ENCODE measurements at places on chromosomes 7 and 10.

GRCh38 chr7:125279961-125280360 lies 350.3 kb upstream of the POT1 start:
- DNase-seq = no peak

DNA sequence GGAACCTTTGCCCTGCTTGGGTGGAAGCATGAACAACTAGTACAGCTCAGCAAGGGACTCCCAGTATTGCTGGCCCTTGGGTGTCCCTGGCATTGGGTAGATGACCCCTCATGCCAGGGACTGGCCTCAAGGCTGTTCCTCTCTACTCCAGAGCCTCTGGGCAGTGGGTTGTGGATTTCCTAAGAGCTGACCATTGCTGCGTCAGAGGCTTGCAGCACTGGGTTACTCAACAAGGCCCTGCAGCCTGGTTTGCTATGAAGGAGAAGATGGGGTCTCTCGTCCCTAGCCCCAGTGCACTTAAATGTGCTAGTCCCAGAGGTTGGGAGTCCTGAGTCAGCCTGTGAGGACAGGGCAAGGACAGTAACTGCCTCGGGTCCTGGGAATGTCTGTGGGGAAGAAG lies 2.5 kb downstream of the VSIR start:
- no peak for DNase-seq

- no peak for DNase-seq
These were observed 13.3 kb downstream of the RAPGEF5 start for GRCh38 chr7:22343612-22344011.

- DNase-seq = no peak
These were observed 212.2 kb downstream of the FAM107B start for GRCh38 chr10:14562218-14563075.

DNA sequence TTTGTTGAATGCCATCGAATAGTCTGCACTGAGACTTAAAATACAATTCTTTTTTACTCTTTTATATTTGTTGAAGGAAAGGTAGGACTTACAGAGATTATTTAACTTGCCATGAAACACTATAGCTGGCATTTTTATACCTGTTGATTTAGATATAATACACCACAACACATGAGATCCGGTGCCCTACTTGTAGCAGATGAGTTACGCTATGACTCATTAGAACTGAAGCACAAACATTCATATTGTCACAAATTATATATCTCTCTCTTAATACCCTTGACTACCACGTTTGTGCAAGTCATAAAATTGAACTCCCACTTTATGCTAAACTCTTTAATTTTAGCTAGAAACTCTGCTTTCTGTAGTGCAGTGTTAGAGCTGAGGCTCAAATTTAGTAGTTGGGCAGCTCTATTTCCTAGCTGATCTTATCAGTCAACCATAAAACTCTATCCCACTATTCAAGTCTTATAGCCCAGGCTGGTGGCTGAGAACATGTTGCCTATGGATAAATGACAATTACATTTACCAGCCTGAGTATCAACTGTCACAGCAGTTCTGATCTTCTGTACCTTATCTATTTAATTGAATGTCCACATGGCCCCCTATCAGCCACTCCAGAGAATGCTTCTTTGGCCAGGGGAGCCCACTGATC lies 137.4 kb upstream of the SEMA3D start:
- no peak for DNase-seq

DNA sequence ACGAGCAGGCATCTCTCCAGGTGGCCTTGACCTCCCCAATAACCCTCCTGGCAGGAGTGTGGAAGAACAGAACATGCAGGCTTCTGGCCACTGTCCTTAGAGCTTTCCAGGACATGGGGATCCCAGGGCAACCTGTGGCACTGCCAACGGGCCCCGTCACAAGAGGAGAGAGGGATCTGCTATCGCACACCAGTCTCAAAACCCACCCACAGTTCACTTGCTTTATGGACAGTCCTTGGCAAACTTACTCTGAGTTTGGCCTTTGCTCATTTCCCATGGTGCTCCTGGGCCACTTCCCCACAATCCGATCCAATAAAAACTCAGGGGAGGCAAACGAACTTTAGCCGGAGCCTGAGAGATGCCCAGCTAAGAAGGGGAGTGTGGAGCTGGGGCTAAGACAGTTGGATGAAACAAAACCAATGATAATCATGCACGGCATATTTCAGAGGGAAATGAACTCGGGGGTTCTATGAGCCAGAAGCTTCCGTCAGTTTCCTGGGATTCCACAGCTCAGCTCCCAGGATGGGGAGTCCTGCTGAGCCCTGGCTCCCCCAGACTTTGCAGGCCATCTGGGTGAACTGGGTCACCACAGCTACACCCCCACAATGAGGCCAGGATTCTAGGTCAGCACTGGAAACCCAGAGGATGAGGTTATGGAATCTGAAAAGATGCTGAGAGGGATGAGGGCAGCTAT lies 158.4 kb downstream of the NEURL1 start:
- DNase-seq = no peak

GRCh38 chr10:124916585-124917427 lies 25.1 kb upstream of the ZRANB1 start:
- peak; percentile 95 for DNase-seq

- DNase-seq = no peak
These were observed 150.3 kb upstream of the PHYHIPL start for GRCh38 chr10:59025981-59026765.

DNA sequence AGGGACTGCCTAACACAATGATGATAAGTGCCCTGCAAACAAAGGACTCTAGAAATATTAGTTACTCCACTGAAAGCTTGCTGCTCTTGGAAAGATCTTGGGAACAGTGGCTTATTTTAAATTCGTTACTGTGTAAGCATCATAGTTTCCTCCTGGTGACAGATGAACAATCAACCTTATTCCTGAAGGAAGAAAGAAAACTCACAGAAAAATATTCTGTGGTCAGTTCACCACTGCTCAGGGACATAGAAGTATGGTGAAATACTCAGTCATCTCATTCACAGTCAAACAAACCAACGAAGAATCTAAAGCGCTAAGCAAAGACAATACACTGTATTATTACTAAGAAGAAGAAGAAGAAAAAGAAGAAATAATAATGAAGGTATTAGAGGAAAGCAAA lies 27.8 kb downstream of the MKX start:
- no peak for DNase-seq

DNA sequence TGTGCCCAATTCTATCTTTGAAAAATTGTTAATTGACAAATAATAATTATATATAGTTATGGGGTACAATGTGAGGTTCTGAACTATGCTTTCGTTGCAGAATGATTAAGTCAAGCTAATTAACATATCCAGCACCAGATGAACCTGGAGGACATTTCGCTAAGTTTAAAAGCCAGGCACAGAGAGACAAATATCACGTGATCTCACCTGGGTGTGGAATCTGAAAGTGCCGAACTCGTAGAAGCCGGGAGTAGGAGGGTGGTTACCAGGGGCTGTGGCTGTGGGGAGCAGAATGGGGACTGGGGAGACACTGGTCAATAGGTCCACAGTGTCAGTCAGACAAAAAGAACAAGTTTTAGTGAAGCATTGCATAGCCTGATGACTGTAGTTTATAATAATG lies 332.9 kb upstream of the SHH start:
- no peak for DNase-seq

DNA sequence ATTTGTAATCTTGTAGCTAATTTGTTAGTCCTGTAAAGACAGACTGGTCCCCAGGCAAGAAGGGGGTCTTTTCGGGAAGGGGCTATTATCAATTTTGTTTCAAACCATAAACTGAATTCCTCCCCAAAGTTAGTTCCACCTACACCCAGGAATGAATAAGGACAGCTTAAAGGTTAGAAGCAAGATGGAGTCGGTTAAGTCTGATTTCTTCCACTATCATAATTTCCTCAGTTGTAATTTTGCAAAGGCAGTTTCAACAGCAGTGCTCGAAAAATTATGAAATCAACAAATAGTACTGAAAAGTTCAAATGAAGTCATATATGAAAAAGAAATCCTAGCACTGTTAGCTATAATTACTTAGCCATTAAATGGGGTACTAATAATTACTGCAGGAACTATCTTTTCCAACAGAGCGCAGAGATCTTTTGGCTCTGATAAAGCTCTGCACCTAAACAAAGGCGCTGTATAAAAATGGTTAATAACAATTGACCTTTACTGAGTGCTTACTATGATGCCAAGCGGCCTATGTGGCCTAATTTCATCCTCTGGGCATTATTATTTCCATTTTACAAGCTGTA lies 756 bp upstream of the SEC24C start:
- DNase-seq = no peak

- no peak for DNase-seq
These were observed 8.3 kb upstream of the BCL7B start for GRCh38 chr7:73565675-73566340.

DNA sequence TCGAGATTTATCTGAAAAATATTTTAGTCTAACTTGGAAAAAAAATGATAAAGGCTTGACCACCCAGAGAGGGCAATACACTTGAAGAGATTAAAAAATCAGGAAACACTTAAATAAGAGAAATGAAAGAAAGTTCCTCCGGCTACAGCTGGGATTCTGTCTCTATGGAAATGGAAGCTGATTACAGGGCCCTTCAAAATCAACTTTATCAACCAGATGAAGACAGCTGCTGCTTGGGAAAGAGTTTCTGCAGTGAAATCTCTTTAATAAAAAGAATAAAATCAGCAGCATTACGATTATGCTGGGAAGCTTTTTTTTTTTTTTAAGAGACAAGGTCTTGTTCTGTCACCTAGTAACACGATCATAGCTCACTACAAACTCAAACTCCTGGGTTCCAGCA lies 4.5 kb downstream of the RSU1 start:
- no peak for DNase-seq

Data from activated T-cell treated with anti-CD3 and anti-CD28 coated beads for 24 hours (primary cell).